ENCODE measurements at places on chromosomes 11 and 22.

GRCh38 chr22:23850136-23850611 lies 7.5 kb upstream of the SLC2A11 start:
- DNase-seq, result no peak

- no peak for DNase-seq
These were observed 15.4 kb upstream of the TMPRSS13 start for GRCh38 chr11:117944554-117944953.

DNA sequence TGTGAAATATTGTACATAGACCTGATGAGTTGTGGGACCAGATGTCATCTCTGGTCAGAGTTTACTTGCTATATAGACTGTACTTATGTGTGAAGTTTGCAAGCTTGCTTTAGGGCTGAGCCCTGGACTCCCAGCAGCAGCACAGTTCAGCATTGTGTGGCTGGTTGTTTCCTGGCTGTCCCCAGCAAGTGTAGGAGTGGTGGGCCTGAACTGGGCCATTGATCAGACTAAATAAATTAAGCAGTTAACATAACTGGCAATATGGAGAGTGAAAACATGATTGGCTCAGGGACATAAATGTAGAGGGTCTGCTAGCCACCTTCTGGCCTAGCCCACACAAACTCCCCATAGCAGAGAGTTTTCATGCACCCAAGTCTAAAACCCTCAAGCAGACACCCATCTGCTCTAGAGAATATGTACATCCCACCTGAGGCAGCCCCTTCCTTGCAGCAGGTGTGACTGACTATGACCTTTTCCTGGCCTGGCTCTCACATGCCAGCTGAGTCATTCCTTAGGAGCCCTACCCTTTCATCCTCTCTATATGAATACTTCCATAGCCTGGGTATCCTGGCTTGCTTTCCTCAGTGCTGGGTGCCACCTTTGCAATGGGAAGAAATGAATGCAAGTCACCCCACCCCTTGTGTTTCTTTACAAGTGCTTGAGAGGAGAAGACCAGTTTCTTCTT lies 12.3 kb downstream of the PIK3IP1 start:
- no peak for DNase-seq

DNA sequence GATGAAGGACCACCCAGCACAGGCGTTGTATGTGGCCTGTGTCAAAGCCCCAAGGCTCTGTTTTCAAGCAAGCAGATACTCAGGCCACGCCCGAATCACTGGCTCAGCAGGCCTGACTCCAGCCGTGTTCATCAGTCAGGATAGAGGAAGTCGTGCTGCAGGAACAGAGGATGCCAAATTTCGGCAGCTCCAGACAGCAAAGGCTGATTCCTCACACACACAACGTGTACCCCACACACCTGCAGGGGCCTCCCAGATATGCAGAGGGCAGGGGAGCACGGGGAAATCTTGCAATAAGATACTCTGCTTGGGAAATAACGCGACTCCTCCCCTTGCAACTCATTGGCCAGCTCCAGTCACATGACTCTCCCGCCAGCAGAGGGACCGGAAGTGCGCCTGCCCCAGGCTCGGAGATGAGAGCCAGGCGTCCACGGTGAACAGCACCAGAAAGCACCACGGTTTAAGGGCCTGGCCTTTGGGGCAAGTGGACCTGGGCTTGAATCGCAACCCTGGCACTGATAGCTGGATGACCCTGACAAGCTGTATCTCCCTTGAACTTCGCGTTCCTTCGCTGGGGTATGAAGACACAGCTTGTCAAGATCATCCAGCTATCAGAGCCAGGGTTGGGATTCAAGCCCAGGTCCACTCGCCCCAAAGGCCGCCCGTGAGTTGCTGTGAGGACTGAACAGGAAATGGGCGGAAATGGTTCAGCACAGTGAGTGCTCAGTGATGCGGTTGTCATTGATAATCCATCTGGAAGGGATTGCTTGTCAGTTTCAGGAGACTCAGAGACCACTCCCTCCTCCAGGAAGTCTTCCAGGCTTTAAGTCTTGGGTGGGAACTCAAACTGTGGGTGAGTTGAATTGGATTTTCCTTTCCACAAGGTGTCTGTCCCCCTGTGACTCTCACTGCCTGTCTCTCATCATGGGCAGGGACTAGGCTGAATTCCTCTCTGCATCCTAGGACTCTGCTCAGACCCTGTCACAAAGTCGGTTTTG lies 88.5 kb downstream of the MYEOV start:
- no peak for DNase-seq

DNA sequence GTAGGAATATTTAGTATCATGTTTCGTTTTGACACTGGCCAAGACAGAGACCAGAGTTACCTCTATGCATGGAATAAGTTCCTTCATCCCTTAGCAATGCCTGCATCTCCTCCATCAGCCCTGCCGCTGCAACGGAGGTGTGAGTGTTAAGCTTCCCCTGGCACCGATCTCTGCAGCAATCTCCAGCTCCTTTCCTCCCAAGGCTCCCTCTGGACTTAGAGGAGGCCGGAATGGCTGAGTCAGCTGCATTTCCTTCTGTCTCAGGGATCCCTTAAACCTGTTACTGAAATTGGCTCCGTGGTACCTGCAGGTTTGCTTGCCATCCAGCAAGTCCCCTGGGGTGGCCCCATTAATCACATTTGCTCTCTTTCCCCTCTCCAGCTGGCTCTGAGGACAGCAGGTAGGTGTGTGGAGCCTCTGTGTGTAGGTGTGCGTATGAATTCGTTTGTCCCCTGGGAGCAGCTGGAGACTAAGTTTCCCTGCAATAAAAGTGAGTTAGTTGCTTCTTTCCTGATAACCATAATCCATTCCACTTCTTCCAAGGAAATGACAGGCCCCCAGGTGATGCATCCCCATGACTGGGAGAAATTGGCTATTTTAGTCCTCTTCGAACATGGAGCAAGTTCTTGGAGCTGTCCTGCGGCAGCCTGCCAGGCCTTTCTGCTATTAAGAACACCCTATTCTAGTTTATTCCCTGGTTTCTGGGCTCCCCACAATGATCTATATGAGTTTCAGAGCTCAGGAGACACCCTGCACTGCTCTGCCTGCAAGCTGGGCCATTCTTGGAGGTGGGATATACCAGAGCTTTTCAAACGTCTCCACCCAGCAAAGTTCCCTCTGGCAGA lies 457.2 kb upstream of the CADM1 start:
- DNase-seq, result no peak

DNA sequence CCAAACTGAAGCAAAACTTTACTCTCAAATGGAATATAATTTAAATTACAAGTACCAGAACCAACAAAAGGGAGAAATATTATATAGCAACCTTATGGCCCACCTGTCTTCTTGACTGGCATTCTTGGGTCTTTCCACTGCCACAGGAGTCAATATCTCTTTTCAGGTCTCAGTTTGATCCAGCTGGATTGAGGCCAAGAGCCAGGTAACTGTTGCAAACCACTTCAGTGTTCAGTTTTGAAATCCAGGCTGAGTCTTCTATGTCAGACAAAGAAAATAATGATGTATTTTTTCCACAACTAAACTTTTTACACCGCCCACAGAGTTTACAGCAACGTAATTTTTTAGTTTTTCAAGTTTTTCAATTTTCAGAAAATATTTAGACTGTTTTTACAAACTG lies 648 bp downstream of the DLG2 start:
- no peak for DNase-seq

GRCh38 chr22:49411236-49411635 lies 416.4 kb downstream of the BRD1 start:
- no peak for DNase-seq

- DNase-seq, result no peak
These were observed 91.8 kb upstream of the CD44 start for GRCh38 chr11:35047179-35047578.

DNA sequence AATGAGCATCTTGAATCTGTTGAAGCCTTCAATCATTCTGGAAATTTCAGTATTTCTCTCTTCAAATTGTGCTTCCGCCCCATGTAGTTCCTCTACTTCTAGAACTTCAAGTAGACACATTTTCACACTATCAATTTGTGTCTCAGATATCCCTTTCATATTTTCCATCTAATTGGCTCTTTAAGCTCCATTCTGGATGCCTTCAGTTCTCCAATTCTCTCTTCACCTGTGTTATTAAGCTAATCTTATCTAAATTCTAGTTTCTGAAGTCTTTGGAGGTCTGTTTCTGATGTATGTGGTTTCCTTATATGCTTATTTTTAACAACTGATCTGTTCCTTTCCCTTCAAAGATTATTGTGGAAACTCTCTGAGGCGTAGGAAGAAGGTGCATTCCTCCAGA lies 36.3 kb downstream of the CSTF3 start:
- DNase-seq, result no peak

DNA sequence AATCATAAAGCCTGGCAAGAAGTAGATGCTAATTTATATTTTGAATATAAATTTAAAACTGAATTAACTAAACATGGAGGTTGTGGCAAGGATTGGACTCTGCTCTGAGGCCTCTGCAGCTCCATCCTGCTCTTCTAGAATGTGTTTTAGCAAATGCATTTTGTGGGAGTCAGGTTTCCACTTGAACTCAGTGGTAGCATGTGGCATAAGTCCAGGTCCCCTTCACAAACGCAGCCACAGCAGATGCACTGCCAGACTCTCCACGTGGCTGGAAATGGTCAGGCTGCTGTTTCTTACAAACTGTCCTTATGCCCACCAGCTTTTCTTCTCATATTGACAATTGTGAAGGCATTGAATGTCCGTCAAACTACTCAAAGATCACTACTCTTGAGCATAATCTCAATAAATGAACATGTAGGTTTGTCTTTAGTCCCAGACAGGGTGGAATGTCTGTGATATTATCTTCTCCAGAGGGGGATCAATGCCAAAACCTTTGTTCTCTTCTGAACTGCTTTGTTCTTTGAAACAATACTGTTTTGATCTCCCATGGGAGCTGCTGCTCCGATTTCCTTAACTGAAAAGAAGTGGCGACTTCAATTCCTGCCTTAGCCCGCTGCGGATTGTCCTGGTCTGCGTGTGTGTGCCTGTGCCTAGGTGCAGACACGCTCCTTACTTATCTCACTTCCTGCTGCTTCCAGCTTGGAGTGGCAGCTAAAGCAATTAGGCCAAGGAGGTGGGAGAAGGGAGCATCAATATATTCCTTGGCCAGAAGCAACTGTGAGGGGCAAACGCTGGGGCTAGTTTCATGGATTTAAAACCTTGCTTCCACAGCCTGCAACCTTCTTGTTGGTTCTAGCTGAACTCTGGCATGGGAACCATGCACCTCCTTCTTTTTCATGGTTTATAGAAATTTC lies 24.2 kb downstream of the EIF4G2 start:
- no peak for DNase-seq

DNA sequence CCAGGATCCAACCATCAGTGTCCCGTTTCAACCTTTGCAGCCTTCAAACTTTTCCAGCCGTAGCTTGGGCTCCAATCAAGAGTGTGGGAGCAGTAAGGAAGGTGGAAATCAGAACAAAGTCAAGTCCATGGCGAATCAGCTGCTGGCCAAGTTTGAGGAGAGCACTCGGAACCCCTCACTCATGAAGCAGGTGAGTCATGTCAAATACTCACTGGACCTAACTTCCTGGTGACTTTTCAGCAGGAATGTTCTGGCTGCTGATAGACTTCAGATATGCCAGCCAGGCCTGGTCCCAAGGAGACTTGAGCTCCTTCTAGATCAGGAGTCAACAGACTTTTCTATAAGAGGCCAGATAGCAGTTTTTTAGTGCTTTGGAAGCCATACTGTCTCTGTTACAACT lies 129.0 kb downstream of the MICAL2 start:
- DNase-seq, result no peak

DNA sequence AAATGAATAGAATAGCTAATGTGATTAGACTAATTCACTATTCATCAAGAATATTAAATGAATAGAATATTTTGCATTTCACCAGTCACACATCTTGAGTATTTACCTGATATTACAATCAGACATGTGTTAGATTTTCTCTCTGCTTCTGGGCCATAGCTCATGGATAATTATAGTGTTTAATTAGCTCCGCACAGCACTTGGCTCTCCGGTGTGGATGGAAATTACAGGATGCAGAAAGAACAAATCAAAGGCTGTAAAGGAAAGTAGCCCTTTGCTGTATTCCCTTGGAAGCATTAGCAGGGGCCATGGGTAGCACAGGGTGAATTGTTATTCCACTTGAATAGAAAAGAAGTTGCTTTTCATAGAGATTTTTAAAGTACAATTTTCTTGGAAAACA lies 320.3 kb upstream of the SORL1-AS1 start:
- DNase-seq, result no peak

GRCh38 chr11:19751055-19751454 lies 38.4 kb downstream of the NAV2 start:
- DNase-seq, result no peak

- no peak for DNase-seq
These were observed 82.6 kb downstream of the BARX2 start for GRCh38 chr11:129458278-129458677.

- no peak for DNase-seq
These were observed 44.7 kb upstream of the RTL6 start for GRCh38 chr22:44542561-44543222.

DNA sequence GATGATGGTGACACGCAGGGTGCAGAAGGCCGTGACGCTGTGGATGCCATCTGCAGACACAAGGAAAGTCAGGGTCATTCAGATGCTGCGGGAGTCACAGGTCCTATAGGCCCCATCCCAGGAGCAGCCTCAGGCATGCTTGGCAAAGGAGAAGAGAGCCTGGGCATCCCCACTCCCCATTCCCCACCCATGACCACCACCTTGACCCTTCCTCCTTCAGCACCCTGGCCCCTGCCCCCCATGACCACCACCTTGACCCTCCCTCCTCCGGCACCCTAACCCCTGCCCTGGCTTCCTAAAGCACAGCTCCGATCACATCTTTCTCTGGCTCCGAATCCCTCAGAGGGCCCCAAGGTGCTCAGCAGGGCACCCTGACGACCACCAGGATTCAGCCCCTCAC lies 73.1 kb downstream of the CELSR1 start:
- DNase-seq, result no peak

DNA sequence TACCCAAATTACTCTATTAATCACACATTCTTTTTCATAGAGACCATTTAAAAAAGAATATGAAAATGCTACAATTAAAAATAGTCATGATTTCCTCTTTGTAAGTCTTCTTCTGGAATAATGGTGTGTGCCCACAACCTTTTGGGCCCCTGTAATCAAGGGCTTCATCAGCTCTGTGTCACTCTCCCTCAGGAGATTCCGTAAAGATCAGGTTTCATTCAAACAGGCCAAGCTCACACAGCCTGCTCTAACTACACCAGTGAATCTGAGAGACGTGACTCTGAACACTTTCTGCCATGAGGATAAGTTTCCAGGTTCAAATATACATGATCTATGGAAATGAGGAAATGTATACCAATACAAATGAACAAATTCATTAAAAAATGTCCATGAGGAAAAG lies 9.5 kb downstream of the DRICH1 start:
- no peak for DNase-seq

GRCh38 chr11:44943118-44943517 lies 7.6 kb downstream of the TP53I11 start:
- DNase-seq, result no peak

- DNase-seq, result no peak
These were observed 3.2 kb downstream of the THAP7 start for GRCh38 chr22:20998411-20999336.

- no peak for DNase-seq
These were observed 18.1 kb downstream of the SLC37A2 start for GRCh38 chr11:125081098-125081798.

- no peak for DNase-seq
These were observed 1.6 kb upstream of the CARD10 start for GRCh38 chr22:37520776-37521191.

All from stimulated activated CD8-positive, alpha-beta memory T cell treated with anti-CD3 and anti-CD28 coated beads, Interleukin-7, amount 100 ng/mL, for 1 hour (primary cell).